Dorsolateral prefrontal cortex (tissue), 122 donors: ENCODE measurements at places on chromosomes 12 and 14.

DNA sequence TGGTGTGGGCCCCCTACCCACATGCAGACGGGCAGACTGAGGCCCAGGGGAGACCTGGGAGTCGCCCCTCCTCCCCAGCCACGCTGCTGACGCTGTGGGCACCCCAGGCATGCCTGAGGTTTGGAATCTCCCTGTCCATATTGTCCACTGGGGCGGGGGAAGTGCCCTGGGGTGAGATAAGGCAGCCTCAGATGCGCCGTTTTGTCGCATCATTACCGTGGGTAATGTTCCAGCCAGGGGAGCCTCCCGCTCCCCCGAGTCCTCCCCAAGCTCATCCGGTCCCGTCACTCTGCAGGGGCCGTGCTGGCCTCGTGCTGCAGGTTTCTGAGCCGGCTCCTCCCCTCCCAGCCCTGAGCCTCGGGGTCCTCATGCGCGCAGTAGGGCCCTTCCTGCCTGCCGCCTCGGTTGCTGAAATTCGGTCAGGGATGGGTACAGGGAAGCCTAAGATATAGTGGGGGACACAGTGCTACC lies 11.4 kb downstream of the INF2 start:
- no peak for DNase-seq

DNA sequence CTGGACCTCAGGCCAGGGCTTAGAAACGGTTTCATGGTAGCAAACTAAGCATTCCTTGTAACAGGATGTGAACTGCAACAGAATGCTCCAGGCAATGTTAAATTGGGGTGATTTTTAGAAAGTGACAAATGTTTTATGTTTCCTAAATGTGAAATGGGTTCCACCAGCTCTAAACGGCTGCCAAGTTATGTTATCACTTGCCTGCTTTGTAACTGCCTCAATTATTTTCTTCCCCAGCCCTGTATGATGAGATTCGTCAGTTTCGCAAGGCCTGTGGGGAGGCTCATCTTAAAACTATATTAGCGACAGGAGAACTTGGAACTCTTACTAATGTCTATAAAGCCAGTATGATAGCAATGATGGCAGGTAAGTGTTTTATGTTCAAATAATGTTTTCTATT lies 70.9 kb downstream of the DERA start:
- no peak for DNase-seq

DNA sequence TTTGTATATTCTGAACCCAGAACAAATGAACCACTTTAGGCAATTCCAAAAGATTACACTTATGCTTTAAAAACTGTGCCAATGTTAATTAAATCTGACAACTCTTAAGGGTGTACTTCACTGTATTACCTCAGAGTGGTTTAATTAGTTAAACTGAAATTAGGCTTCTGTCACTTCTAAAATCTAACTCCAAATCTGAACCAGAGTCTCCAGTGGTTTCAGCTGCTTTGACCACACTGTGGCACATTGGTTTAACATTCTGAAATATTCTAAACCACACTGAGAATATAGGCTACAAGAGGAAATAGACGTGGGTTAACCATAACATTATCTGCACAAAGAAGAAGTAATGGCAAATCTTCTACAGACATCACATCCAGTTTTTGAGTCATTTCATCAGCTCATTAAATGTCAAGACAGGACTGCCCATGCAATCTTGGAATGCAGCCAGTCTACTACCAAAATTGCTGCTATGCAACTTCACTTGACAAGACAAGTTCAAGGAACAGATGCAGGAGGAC lies 94.8 kb downstream of the LRP6 start:
- no peak for DNase-seq

DNA sequence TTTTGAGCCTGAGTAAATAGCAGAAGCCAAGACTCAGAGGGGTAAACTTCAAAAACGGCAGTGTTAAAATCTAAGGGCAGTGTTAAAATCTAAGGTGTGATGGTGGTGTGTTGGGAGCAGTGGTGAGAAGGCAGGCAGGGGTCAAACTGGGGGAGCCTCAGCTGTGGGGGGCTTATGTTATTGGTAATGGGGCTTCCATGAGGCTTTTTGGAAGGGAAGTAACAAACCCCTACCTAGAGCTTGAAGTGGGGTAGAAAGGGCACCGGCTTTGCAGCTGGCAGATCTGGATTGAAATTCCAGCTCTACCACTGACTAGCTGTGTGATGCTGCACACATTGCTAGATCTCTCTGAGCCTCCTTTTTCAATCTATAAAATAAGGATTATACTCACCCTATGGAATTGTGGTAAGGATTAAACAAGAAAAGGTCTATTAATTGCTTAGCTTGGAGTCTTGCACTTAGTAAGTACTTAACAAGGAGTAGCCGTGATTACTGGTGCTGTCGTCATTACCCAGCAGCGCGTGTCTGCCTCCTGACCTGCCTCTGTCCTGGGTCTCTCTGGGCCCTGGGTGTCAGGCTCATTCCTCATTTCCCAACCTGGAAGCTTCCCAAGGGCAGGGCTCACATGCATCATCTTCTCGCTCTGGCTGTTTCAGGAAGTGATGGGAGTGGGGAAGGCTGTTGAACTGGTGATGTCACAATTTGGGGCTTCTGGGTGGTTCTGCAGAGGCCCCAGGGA lies 18.5 kb upstream of the KRT80 start:
- DNase-seq: no peak

DNA sequence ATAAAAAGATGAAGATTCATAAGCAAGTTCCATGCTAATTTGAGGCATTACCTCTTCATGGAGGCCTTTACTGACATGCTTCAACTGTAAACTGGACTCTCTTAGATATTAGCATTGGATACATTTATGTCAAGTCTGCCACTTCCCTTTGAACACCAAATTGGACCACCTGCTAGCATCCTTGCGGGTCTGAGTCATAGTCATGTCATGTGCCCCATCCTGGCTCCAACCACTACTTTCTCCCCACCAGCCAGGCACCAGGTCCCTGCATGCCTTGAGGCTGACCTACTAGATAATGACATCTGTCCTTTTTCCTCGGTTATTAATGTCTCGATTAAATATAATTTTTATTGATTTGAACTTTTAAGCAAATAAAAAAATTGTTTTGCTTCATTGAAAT lies 32.9 kb upstream of the EEA1 start:
- DNase-seq: no peak

GRCh38 chr14:99522025-99522401 lies 40.8 kb downstream of the CCNK start:
- DNase-seq: no peak

- no peak for DNase-seq
These were observed 136.3 kb downstream of the AEBP2 start for GRCh38 chr12:19575337-19576243.

GRCh38 chr12:45987340-45987727 lies 3.0 kb downstream of the SCAF11 start:
- no peak for DNase-seq

- DNase-seq: no peak
These were observed 273.4 kb downstream of the FOXN3 start for GRCh38 chr14:89143595-89143994.

DNA sequence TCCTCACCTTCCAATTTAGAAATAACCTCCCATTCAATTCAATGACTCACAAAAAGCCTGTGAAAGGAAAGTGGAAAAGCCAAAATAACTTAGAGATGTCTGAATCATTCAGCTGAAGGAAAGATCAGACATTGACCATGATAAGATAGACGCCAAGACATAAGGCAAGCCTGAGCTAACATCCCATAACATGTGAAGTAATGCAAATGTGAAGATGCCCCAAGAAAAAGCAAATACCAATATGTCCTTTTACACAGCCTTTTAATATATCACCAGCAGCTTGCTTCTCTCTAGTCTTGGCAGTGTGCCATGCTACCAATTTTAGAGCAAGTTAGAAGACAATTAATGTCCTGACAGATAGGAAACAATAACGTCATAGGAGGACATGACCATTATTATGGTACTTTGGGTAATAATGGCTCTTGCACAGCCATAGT lies 2.4 kb upstream of the NUMB start:
- DNase-seq: no peak

- DNase-seq: no peak
These were observed 18.2 kb upstream of the PPFIBP1 start for GRCh38 chr12:27505761-27506160.
